Left renal cortex interstitium (tissue), 4 donors: ENCODE measurements at places on chromosomes 13 and 19. TPM values are rescaled to one million over a fixed set of nuclear protein-coding genes. Genes with fewer than 3 reads are reported as not detected.

DNA sequence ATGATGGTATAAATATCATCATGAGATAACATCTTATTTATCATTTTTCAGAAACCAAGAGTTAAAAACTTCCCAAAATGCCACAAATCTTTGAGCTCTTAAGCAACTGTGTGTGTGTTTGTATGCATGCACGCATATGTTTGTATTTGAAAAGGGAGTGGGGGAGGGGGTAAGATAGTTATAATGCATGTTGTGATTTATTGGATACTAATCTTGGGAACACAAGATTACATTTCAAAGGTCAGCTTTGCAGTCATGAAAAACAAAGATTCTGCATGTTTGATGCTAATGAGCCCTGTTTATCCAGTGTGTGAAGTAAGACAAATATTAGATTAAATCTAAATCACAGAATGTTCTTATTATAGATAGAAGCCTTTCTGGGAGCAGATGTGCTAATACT is 355.9 kb downstream of the DCT start:
- DNase-seq = no peak

DNA sequence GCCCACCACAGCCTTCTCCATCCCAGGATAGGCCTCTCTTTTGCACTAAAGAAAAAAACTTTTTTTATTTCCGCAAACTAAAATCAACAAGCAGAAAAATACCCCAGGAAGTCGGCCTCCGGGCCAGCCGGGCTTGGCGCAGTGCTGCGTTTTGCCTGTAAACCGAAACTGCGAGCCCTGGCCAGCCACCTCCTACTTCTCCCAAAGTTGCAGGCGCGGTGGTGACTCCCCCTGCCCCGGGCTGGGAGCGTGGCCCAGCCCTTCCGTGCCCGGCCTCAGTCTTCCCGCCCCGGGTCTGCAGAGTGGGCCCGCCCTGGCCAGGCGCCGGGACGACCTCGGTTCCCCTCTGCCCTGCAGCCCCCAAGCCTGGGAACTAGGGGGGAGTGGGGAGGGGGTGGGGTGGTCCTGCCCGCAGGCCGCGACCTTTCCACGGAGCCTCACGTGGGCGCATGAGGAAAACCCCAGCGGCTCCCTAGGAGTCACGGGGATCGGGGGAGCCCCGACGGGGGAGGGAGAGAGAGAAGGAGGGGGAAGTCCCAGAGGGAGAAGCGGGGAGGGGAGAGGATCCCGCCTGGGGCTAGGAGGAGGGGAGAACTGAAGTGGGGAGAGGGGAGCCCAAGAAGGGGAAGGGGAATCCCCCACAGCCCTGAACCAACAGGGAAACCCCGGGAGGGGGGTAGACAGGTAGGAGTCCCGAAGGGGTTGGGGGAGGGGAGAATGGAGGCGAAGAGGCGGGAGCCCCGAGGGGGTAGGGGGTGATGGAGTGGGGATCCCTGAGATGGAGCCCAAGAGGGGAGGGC is 3.0 kb downstream of the GADD45B start:
- no peak for DNase-seq

DNA sequence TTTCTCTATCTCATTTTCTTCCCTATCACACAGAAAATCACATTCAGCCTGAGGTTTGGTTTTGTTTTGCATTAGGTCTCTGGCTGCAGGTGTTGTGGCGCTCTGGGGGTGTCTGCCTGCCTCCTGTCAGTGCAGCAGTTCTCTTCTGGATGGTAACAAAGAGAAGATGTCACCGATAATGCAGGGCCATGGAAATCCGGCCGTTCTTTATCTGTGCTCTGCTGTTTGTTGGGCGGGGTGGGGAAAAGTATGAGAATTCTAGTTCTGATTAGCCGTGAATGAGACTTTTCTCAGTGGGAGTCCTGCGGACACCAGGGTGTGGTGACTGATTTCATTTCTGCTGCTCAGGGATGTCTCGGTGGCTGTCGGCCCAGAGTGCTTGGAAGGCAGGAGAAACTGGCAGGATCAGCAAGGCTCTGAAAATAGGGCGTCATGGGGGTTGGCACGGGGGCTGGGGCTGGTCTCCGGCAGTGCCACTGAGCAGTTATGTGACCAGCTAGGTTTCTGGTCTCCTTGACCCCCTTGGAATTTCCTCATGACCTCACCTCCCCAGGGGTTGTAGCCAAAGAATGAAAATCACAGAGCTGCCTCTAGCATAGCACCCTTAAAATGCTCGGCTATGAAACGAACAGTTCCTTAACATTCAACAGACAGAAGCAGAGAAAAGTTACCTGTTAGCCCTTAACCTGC is 5.0 kb downstream of the RNF113B start:
- DNase-seq = no peak

DNA sequence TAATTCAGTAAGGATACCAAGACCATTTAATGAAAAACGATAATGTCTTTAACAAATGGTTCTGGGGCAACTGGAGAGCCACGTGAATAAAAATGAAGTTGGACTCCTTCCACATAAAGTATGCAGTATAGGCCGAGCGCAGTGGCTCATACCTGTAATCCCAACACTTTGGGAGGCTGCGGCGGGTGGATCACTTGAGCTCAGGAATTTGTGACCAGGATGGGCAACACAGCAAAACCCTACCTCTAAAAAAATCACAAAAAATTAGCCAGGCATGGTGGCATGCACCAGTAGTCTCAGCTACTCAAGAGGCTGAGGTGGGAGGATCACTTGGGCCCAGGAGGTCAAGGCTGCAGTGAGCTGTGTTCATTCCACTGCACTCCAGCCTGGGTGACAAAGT is 20.6 kb upstream of the CD33 start:
- DNase-seq = no peak

GRCh38 chr13:112065521-112065866 is 1.5 kb upstream of the SOX1 start:
- DNase-seq = no peak

GRCh38 chr19:15540435-15540834 is 32.1 kb downstream of the CYP4F22 start:
- DNase-seq = no peak

- no peak for DNase-seq
Measured at GRCh38 chr19:12789098-12789903, 2.0 kb upstream of the JUNB start.

GRCh38 chr13:91520952-91521351 is 122.5 kb downstream of the GPC5 start:
- no peak for DNase-seq

- DNase-seq = peak; percentile 53
Measured at GRCh38 chr19:21328406-21328805, 804 bp downstream of the ZNF708 start.

ZNF850 gene
- polyA plus RNA-seq = 3.9 TPM

KISS1R gene
- 0.96 TPM for polyA plus RNA-seq

ACER1 gene
- not detected for polyA plus RNA-seq

ZFP28 gene
- 13.5 TPM for polyA plus RNA-seq
